ENCODE measurements at places on chromosomes 1 and 21. TPM values are rescaled to one million over a fixed set of nuclear protein-coding genes. Genes with fewer than 3 reads are reported as not detected.

The EVA1C gene
- 17.9 TPM for total RNA-seq

The DCDC2B gene
- not detected for total RNA-seq

The THEM4 gene
- total RNA-seq = 5.1 TPM

The COA7 gene
- 12.6 TPM for total RNA-seq

The CASQ2 gene
- not detected for total RNA-seq

The SLAMF1 gene
- total RNA-seq = not detected

The DMRTA2 gene
- not detected for total RNA-seq

Measured in dermis blood vessel endothelial cell (primary cell).